Activated T-cell treated with anti-CD3 and anti-CD28 coated beads, Interleukin-2, amount 50 U/mL, for 4 hours (primary cell): ENCODE measurements at places on chromosomes 6 and 20. TPM values are rescaled to one million over a fixed set of nuclear protein-coding genes. Genes with fewer than 3 reads are reported as not detected.

Gene F13A1
- 0.14 TPM for total RNA-seq

Gene LRRC1
- 0.79 TPM for total RNA-seq

Gene WFDC12
- total RNA-seq: not detected

Gene SLC17A3
- total RNA-seq: not detected

- DNase-seq: peak; percentile 19
Observed at GRCh38 chr6:81751388-81752083, 945 bp downstream of the TENT5A start.

DNA sequence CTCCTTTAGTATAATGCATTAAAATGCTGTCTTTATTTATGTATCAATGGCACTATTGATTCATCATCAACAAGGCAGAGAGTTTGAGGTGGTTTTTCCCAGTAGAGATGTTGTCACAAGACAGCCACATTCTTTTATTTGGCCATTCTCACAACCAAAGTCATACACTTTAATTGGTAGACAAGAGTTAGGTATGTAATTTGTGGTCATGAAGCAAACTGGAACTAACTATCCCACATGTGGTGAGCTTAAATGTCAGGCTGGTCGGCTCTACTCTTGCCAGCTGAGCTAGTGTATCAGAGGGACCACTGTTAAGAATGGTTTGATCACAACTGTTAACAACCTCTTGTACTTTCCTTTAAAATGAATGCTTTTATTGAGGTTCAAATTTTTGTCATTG is 714.6 kb downstream of the CD109 start:
- DNase-seq: no peak

DNA sequence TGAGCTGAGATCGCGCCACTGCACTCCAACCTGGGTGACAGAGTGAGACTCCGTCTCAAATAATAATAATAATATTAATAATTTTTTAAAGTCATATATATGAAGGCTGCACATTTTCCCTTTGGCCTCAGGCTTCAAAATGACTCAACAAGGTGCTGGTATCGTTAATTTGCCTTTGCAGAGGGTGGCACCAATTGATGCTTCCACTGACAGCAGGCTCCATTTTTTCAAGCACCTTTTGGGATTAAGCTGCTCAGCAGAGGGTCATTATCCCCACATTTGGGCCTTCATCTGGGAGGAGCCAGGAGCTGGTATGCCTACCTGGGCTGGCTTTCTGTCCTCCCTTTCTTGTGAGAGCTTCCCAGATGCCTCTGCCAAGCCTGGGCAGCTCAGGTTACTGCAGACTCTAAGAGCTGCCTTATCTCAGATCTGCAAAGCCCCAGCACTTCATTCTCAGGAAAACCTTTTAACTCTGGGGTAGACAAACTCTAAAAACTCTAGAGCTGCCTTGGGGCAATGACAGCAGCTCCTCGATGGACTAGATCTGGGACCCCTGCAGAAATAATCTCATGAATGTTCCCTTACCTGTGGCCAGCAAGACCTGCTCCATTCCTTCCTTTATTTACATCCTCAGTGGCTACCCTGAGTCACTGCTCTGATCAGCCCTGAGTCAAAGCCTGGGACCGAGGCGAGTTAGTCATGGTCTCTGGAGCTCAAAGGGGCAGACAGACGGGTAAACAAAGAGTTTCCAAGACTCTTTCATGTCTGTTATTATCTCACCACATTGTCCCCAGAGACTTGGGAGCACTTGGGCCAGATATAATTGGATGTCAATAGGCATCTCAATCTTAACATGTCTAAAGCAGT is 80.0 kb upstream of the EYA2 start:
- no peak for DNase-seq

DNA sequence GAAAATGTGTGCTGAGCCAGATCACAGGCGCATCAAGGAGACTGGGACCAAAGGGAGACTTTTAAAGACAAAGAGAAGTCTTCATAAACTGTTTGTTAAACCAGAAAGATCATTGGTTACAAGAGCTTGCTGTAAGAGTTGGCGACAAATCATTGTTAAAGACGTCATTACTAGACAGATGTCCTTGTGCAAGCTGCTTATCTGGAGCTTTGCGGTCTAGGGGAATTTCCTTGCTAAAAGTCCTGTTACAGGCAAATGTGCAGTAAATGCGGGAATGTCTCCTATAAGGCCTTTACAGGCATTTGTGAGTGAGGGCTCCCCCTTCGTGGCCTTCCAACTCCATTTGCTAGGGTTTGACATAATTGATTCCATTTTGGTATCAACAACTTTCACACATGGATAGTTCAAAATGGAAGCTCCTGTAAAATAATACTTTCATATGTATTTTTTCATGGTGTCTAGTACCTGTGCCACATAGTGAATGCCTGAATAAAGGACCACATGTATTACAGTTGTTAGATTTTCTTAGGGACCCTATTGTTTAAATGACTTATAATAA is 362.4 kb downstream of the UTRN start:
- DNase-seq: no peak

- no peak for DNase-seq
Observed at GRCh38 chr6:16700202-16700915, 60.9 kb downstream of the ATXN1 start.

DNA sequence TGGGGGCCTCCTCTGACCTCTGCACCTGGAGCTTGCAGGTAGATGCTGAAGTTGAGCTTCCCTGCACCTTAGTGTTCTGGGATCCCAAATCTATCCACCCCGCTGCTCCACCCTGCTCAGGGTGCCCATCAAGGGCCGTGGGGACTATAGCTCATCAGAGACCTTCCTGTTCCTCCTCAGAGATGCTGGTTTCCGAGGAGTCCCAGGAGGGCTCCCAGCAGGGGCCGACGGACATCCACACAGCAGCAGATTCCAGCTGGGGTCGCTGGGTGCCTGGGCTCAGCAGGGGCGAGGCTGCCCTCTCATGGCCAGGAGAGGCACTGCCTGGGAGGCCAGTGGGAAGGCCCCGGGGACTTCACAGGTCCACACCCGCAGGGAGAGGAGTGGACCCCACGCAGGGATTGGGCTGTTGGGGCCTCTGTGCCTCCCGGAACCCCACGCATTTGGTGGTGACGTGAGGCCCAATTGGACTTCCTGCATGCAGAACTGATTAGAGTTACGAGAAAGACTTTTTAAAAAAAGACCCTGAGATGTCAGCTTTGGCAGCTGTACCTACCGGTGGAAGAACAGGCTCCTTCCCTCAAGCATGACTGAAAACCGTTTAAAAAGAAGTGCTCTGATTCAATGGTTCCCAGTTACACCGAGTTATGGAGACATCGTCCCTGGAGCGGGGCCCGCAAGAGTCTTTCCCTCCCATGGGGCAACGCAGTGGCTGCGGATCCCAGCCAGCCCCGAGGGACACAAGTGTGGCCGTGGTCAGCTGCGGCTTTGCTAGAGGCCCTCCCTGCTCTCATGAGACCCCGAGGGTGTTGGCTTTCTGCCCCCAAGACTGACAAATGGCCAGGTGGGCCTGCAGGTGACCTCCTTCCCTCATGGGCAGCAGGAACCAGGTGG is 25.3 kb upstream of the SLCO4A1 start:
- peak; percentile 64 for DNase-seq

DNA sequence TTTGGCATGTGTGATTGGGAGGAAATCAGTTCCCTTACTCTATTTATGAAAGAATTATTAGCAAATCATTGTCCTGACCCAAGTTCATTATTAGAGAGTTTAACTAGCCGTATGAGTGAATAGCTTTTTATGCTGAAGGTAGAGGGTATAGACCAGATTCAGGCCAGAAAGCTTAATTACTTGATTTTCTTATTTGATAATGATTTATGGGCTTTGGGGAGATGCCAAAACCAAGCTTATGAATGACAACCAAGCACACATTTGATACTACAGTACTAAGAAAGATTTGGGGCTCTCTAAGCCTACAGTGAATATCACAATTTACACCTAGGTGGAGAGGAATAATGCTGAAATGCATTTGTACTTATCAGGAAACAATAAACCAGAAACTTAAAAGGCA is 193.2 kb downstream of the ARHGAP18 start:
- DNase-seq: no peak

DNA sequence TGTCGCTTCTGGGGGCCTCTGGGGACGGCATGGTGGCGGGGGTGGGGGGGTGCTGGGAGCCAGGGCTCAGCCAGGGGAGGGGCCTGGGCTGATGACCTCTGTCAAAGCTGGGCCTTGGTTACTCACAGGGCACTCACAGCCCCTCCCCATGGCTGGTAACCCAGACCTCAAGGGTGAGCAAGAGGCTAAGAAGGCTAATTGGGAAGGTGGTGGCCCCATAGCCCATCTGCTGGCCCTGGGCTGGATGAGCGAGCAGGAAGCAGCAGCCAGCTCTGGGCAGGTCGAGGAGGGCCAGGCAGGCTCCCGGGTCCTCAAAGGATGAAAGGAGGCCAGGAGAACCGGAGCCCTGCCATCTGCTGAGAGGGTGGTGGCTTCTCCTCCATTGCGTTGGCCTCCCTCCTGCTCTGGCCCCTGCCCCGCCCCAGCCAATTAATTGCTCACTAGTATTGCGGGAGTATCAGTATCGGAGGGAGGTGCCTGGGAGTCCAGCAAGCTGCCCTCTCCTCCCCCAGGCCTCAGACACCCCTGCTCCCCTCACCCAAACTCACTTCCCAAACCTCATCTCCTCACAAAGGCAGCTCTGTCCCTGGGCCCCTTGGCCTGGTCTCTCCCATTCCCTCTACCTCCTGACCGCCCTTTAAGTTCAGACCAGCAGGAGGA is 1.0 kb upstream of the CDSN start:
- DNase-seq: no peak

DNA sequence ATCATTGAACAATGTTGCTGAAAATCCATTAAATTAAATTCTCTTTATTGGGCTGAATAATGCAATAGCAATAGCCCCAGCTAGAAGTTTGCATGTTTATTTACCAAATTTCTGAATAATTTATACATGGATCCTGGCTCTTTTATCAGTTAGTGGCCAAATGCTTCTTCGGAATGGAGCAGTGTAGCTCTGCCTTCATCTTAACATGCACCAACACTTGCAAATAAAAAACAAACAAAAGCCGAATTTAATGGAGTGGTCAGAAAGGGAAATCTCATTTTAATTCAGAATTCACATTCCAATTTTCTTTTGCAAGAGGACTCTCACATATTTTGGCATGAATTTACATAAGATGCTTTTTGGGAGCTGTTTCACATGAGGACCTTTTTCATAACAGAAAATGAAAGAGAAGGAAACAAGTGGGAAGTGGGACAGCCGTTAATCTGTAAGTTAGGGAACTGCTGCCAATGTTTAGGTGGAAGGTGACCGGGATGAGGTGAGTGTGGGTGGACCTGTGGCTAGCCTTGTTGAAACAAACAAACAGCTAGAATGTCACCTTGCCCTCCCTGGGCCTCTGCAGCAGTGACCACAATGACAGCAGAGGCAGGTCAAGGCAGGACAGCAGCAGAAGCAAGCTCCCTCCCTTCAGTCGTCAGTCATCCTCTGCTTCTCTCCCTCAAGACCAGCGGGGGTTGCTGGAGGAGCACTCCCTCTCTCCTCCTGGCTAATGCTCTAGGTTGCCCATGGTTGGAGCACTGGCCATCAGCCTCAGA is 73.2 kb downstream of the INSM1 start:
- no peak for DNase-seq

- no peak for DNase-seq
Observed at GRCh38 chr20:7806831-7807230, 133.4 kb downstream of the HAO1 start.

GRCh38 chr20:431012-431904 is 23.2 kb downstream of the RBCK1 start:
- DNase-seq: peak; percentile 35

- DNase-seq: no peak
Observed at GRCh38 chr20:24880356-24880755, 68.7 kb upstream of the CST7 start.

DNA sequence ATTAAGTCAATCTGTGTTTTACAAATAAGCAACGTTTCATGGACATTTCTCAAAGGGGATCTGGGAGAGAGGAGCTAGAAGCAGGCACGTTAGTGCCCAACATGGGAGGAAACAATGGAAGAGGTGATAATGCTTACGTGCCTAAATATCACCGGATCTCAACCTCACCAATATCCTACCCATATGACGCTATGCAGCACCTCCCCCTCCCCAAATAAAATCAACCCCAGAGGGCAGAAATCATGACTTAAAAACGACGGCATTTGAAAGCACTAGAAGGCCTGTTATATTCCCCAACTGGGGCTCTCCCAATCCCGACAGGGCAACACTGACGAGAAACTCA is 425 bp downstream of the HBS1L start:
- no peak for DNase-seq

DNA sequence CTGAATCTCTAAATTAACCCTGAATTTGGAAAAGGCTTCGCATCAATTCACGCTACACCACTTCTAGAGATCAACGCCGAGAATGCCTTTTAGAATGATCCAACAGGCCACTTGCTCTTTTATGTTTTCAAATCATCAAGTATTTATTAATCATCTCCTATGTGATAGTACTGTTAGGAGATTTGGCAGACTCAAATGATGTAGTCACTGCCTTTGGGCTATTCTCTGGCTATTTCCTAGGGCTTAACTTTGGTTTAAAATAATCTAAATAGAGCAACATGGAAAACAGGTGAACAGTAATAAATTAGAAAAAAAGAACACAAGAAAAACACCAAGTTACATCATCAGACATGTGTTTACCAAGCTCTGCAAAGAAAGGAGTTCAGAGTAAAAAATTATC is 140.3 kb downstream of the TENT5A start:
- DNase-seq: no peak

- DNase-seq: no peak
Observed at GRCh38 chr6:149216459-149216858, 101.1 kb upstream of the TAB2 start.

DNA sequence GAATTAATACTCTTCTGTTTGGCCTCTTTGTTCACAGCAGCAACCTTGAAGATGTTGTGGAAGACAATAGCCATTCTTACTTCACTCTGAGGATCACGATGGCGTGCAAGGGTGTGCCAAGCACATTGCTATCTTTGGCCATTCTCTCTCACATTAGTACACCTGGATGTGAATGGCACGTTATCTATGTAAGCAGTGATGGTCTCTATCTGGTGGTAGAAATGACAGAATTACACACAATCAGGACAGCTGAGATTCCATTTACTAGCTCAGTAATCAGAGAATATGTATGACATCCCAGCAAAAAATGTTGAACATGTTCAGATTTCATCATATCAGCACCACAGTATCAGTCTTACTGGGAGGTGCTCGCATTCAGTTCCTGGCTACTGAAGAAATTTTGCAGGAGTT is 116.2 kb downstream of the LCA5 start:
- no peak for DNase-seq
